RKO (cell line): ENCODE measurements at places on chromosomes 1 and 21.
A peak's percentile ranks its signal among the peaks of the same experiment; 100 is the strongest.

- DNase-seq = peak; percentile 70
These were observed 112.3 kb downstream of the TSEN15 start for GRCh38 chr1:184163674-184164465.

DNA sequence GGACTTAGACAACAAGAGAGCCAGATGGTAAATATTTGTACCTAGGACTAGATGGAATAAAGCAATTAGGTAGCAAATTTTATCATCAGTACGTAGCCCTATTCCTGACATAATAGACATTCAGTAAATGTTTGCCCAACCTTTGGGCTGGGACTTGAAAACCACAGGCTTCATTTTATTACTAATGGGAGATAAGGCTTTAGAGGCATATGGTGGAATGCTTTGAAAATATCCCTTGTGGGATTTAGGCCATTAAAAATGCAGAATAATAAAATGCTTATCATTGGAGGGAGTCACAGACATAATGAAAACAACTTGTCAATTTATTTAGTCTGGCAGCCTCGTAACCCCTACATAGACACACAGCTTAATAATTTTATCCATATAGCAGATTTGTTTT, 296.1 kb upstream of the SPAG17 start:
- no peak for DNase-seq

DNA sequence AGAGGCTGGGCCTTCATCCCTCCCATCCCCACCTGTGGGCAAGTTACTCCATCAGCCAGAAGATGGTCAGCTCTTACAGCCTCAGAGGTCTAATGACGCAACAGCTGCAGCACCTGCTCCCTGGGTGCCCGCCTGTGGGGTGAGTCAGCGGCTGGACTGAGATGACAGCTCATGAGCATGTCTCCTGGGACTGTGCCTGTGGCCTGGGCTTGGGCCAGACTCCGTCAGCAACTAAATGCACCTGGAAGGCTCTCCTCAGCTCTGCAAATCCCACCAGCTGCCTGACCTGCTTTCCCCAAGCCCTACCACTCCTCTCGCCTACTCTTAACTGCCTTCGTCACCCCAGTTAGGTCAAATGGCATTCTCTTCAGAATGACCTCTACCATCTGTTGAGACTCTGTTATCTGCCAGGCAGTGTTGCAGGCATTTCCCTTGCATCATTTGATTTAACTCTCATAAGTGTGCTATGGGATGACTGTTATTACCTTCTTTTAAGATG, 47.7 kb downstream of the ETS2 start:
- peak; percentile 79 for DNase-seq

DNA sequence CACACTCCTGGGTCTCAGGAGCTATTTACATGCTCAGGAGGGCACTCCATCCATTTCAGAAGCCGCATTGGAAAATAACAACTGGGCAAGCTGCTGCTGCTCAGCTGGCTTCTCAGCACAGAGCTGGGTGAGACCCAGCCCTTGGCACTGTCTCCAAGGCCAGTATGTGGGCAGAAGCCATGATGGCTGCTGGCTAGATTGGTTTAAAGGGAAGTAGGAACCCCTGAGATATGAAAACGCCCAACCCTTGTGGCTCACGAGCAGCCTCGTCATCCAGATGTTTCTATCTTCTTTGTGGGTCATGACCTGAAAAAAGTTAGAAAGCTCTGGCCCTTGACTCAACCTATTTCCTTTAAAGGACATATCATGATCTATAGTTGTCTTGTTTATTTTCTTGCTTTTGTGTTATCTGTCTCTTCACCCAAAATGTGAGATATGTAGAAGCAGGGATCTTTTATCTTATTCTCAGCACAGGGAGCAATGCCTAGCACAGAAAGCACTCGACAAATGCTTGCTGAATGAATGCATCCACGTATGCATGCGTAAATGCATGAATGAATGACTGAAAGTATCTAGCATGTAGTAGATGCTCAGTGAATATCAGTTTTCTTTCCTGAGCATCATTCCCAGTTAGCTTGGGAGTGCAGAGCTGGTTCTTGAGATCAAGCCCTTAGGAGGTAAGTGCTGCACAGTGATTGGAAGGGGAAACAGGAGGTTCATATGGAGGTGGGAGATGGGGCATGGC, 11.6 kb downstream of the MYBPH start:
- DNase-seq = no peak

DNA sequence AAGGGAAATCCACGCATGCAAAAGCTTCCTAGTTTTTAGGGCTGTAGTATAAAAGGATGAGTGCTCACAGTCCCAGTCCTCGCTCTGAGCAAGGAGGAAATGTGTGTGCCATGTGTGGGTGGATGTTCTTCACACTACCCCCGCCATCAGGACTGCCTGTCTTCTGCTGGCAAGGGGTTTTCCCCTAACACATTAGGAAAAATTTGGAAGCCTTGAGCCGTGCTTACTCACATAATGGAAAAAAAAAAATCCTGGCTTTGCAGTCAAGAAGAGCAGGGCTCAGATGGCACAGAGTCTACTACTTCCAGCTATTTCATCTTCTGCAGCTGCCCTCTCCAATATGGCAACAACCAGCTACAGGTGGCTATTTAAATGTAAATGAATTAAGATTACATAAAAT, 363.1 kb downstream of the PLPP3 start:
- DNase-seq = no peak

DNA sequence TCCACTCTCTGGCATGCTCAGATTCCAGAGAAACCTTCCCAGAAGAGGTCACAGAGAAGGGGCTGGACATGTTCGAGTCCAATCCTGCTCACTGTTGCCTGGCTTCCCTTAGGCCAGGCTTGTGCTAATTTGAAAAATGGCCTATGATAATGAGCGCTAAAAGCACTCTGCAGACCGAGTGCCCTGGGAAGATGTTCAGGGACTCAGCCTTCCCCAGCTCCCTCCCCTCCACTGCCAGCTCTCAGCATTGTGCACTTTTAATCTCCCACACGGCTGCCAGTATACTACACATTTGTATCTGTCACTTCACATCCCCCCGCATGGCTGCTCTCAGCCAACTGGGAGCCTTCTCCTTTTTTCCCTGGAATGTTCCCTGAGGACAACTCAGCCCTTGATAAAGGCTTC, 24.1 kb downstream of the FAM163A start:
- DNase-seq = no peak

GRCh38 chr1:11473491-11474034, 5.4 kb upstream of the DISP3 start:
- DNase-seq = peak; percentile 19

DNA sequence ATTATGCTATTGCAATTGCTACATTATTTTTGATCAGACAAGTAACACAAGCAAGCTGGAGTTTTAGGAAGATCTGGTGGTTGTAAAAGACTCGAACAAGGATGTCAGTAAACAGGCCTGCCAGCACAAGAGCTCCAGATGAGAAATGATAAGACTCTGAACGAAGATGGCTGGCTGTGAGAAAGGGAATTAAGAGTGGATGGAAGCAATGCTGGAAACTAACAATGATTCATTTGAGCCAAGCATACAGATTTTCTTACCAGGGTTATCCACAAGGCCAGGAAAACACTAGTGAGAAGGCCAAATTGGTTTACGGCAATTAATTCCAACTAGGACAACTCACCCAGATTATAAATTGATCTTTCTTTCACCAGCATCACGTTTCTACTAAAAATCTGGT, 54.2 kb downstream of the NRIP1 start:
- DNase-seq = no peak

GRCh38 chr1:243253926-243254232, 1.2 kb downstream of the CEP170 start:
- no peak for DNase-seq

DNA sequence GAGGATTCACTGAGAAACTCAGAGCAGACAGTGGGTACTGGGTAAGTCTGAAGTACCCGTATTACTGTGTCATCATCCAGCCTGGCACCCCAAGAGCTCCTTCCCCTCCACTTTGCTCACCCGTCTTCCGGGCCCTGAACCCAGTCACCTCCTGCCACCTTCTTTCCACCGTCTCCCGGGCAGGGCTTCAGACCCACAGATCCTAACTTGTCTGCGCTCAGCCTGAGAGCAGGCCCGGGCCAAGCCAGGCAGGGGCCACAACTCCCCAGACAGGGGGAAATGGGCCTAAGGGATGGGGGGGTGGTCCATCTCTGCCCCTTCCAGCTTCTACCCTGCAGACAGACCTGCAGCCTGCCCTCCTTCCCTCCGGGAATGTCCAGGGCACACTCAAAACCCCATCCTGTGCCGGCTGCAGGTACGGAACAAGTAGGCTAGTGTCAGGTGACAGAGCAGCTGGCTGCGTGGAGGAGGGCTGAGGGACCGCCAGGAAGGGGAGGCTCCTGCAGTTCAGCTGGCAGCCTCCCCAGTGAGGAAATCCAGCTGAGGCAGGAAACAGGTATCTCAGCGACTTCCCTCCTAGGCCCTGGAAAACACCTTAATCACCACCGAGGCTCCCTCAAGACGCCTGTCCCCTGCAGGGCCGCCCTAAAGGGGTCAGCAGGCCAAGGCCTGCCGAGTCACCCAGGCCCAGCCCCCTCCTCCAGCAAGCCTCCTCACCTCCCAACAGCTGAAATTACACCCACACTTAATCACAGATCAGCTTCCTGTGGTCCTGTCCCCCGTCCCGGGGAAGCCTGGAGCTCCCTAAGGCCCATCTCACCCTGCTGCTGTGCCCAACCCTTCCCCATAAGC, 3.5 kb downstream of the HSPG2 start:
- DNase-seq = no peak

GRCh38 chr1:203463469-203464062, 12.0 kb upstream of the PRELP start:
- no peak for DNase-seq

DNA sequence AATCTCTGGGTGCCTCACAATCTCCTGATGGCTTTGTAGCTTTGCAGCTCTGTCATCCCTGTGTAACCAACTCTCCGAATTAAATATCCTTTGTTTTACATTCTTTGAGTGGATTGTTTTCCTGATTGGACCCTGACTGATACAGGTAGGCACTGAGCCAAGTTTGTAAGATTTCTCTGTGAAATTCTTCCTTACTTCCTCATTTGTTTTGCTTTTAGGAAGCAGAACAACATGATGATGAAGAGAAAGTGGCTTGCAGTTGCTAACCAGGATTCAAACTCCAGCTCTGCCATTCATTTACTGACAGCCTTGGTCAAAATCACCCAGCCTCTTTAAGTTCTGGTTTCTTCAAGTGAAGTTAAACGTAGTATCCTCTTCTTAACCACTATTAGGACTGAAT, 452.3 kb downstream of the OMA1 start:
- no peak for DNase-seq

DNA sequence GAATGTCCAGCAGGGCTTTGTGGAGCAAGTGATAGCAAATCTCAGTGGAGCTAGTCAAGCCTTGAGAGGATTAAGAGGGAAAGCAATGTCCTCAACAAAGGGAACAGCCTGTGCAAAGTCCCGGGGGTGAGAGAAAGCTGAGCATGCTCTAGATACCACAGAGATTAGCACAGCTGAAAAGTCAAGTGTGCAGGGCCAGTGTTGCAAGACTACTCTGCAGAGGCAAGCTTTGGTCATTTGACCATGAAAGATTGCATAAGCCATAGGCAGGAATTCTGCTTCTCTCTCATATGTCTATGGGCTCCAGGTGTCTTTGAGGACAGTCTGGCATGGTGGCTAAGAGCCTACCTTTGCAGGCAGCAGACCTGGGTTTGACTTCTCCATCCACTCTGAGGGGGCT, 181.0 kb upstream of the JUN start:
- no peak for DNase-seq

GRCh38 chr1:29924017-29924431, 687.7 kb downstream of the PTPRU start:
- no peak for DNase-seq

DNA sequence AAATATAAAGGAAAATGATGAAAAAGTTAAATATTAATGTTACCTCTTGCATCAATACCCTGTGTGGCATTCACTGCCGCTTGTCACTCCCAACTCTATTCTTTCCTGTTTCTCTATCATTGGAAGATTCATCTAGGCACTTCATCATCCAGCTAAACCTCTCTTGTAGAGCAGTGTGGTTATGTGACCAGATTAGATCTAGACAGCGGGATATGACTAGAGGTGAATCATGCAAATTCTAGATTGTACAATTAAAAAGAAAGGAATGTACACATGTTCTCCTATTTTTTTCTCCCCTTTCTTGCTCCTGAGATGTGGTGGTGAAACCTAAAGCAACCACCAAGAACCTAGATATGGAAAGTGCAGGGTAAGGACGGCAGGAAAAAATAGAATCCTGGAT, 174.1 kb downstream of the LBR start:
- peak; percentile 73 for DNase-seq

DNA sequence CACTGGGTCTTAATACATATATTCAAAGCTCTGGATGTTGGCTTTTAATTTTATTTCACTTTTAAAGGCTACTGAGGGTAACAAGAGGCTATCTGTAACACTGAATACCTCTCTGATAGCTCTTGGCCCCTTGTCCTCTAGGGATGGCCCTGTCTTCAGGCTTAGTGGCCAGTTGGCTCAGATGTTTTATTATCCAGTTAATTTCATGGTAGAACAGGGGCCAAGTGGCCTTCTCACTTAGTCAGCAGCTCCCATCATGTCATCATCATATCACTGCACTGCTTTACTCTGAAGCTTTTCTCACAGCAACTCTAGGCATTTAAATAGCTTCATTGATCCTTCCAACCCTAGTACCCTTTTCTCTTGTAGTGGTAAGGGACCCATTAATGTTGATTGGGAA, 40.2 kb upstream of the MACF1 start:
- no peak for DNase-seq

DNA sequence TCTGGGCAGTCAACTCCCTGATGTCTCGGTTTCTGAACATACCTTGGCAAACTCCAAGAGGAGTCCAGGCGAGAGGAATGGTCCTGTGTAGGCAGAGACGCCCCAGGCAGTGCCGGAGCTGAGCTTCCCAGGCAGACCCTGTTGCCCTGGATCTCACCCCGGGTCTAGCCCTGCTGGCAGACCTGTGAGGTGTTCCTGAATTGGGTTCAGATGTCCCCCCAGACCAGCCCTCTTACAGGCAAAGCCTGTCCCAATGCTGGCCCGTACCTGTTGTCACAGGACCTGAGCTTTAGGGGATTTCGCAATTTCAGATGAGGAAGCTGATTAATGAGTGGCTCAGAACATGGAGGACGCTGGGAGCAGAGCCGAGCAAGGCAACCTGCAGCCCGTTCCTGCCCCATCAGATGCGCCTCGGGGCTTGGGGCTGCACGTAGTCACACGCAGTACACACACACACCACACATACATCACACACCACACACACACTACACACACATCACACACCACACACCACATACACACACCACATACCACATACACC, 38.5 kb upstream of the PDE9A start:
- peak; percentile 11 for DNase-seq

GRCh38 chr1:39398278-39399021, 93.0 kb upstream of the BMP8A start:
- peak; percentile 98 for DNase-seq

- DNase-seq = no peak
These were observed 90.2 kb upstream of the BCAR3 start for GRCh38 chr1:93771843-93772242.
